Activated T-helper 1 cell treated with Interleukin-2 at 50 U/mL for 16 hours (primary cell): ENCODE measurements at places on chromosomes 1 and 21.

DNA sequence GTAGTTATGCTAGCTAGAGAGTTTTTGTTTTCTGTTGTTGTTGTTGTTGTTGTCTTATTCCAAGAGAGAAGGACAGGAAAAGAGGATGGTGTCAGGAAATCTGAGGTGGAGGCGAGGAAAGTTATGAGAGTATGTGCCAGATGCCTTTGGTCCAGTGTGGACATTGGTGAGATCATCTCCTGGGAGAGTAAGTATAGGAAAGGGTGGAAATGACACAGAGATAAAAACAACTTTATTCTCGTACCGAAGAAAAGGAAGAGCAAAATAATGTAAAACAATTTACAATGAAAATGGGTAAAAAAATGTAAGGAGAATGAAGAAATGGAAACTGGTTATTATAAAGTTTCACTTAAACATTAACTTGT lies 97.4 kb upstream of the ADGRL2 start:
- DNase-seq: no peak

DNA sequence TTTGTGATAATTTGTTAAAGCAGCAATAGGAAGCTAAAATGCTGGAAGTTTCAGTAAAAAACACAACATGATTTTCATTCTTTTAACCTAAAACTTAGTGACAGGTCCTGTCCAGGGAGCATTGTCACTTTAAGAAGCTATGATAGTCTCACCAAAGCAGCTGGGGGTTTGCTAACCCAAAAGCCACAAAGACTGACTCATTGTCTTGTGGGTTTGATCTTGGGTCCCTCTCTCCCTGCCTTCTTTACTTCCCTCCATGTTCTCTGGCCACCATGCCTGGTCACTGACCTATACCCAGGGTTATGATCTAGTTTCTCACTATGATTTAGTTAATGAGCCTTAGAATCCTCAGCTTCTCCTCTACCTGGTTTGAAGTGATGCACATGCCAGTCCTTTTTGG lies 213.5 kb upstream of the PTGFR start:
- DNase-seq: no peak

- DNase-seq: no peak
Observed at GRCh38 chr1:1290238-1290731, 10.0 kb downstream of the SCNN1D start.

DNA sequence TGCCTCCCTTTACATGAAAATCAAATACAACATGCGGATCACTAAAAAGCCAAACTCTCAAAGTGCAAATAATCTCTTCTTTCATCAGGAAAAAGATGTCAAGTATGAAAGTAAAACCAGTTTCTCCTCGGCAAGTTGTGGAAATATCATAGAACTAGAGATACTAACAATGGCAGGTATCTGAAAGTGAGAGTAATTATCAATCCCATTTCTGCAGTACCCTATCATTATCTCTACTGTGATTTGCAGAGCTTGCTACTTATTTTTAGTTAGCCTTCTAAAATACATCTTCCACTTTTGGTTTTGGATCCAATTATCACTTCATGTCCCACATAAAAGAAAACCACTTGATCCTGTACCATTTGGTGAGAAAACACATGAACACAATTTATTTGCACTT lies 3.0 kb downstream of the TP53BP2 start:
- DNase-seq: no peak

DNA sequence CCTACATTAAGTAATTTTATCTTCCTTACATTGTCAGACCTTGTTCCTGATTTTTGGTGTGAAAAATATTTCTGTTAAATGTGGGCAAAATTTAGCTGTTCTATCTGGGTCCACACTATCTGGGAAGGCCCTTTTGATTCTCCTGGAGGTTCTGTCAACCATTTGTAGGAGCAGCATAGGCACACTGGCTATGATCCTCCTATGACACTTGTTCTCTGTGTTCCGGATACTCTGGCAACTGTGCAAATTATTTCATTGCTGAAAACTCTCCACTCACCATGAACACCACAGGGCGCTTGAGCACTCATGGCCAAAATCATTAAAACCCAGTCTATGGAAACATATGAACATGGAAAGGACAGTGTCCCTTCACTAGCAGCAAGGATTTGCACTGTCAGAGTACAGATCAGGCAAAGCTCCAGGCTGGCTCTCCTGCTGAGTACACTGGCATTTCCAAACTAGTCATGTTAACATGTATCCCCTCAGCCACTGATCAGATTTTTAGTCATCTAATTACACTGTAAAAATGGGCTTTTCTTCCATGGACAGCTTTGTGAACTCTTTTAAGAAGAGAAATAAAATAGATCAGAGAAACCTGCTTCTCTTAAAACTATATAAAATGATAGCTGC lies 43.9 kb upstream of the SGIP1 start:
- no peak for DNase-seq

DNA sequence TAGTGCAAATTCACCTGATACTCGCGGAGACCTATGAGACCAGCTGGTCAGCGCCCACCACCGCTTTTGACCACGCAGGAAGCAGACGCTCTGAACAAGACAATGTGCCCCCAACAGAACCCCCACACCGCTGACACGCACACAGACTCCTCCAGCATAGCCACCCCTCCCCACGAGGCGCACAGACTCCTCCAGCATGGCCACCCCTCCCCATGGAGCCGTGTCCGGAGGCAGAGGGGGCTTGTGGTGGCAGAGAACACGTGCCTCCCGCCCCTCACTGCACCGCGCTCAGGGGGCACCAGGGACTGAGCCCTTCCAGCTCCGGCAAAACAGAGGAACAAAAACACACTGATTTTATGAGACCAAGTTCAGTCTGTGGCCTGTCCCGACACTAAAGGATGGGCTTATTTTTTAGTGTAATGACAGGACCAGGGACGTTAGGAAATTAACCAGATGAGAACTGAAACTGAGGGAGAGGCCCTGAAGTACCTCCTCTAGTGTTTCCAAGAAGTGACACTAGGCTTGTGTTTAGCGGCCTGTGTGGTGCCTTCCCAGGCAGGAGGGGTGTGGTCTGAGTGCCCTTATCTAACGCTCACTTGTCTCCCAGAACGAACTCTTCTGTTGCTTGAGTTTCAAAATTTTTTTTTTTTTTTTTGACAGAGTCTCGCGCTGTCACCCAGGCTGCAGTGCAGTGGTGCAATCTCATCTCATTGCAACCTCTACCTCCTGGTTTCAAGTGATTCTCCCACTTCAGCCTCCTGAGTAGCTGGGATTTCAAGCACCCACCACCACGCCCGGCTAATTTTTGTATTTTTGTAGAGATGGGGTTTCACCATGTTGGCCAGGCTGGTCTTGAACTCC lies 10.0 kb upstream of the AGPAT3 start:
- no peak for DNase-seq

DNA sequence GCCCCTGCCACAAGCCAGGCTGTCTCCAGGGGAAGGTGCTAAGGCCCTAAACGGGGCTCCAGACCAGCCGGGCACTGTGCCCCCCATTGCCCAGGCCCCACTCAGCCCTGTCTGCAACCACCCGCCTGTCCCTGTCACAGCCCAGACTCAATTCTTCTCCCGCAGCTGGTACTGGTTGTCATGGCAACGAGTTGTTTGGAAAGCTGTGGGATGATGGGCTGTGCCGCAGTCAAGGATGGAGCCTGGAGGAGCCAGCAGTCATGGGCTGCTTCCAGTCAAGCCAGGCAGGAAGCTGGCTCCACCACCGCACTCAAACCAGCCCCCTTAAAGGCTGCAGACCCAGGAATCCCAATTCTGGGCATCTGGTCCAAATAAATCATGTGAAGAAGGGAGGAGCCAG lies 4.2 kb downstream of the SPOCD1 start:
- no peak for DNase-seq

- no peak for DNase-seq
Observed at GRCh38 chr1:53465023-53465957, 6.1 kb downstream of the DMRTB1 start.

DNA sequence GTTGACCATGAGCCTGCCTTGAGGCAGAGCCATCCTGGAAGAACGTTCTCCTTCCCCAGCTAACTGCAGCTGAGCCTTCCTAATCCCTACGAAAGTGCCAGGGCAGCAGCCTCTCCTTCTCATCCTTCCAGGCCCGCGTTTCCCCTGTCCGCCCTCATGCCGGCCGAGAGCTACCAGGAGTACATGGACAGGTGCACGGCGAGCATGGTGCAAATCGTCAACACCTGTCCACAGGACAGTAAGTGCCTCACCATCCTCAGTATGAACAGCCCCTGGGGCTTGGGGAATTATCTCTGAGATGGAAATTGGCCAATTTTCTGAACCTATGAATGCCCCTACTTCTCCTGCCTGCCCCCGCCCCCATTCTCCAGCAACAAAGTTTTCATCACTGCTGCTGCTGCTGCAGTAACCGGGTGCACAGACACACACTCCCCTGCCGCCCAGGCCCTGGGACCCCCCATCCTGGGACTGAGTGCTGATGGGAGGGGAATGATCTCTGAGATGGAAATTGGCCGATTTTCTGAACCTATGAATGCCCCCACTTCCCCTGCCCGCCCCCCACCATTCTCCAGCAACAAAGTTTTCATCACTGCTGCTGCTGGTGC lies 39.6 kb downstream of the UBASH3A start:
- DNase-seq: no peak

DNA sequence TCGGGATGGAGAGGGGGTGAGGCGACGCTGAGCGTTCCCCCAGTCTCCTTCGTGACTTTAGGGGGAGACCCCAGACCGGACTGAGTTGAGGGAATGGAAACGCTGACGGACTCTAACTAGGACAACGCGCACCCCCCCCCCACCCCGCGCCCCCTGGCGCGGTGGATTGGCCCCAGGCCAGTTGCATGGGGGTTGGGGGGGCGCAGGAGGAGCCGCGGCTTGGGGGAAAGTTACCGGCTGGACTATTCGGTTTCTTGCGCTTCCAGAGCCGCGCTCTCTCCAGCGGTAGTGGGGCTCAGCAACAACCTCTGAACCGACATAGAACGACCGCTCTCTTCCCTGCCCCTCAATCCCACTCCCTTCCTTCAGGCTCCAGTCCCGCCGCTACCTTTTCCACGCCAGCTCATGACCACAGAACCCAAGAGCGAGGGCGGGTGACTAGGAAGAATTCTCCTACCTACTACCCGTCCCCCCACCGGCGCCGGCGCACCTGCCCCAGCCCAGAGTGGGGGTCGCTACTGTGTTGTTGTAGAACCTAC lies 694 bp downstream of the ZBTB7B start:
- no peak for DNase-seq

DNA sequence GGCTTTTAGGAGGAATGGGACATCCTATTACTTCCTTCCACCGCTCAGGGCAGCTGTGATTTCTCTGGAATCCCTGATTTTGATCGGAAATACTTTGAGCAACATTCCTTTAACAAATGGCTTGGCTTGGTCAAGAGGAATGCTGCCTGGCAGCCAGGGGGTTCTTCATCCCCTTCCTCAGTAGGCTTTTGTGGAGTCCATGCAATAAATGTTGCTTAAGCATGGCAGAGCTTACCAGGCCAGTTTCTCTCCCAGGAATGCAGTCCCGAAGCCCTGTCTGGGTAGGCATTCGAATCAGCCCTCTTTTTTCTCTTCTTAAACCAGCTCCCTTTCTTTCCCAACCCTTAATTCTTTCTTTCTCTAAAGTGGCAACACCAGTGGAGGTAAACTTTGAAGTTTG lies 177.1 kb upstream of the KIAA0040 start:
- DNase-seq: no peak

DNA sequence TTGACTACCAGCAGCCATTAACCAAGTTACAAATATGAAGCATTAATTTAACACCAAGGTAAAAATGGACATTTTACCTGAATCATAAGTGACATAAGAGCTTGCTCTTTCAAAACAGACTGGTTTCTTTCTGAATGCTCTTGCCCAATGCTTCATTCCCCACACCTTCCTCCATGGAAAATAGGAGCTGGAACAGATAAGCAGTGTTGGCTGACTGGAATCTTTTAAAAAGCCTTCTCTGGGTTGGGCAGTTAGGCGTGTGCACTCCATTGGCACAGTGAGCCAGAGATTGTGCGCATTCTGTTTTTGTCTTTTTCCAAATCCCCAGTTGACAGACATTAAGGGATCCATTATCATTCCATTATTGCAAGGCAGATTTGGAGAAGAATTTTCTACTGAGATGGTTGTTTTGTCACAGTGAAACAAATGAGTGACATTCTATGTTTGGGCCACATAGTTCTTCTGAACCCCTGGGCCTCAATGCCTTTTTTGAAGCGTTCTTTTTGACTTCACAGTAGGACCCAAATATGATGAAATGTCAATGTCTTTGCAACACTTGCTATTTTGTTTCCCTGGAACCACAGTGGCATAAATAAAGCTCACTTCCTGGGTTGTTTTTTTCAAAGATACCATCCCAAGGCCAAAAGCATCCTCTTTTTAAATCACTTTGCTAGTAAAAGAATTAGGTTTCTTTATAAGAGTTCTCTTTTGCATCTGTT lies 32.3 kb downstream of the LRRC8B start:
- no peak for DNase-seq

DNA sequence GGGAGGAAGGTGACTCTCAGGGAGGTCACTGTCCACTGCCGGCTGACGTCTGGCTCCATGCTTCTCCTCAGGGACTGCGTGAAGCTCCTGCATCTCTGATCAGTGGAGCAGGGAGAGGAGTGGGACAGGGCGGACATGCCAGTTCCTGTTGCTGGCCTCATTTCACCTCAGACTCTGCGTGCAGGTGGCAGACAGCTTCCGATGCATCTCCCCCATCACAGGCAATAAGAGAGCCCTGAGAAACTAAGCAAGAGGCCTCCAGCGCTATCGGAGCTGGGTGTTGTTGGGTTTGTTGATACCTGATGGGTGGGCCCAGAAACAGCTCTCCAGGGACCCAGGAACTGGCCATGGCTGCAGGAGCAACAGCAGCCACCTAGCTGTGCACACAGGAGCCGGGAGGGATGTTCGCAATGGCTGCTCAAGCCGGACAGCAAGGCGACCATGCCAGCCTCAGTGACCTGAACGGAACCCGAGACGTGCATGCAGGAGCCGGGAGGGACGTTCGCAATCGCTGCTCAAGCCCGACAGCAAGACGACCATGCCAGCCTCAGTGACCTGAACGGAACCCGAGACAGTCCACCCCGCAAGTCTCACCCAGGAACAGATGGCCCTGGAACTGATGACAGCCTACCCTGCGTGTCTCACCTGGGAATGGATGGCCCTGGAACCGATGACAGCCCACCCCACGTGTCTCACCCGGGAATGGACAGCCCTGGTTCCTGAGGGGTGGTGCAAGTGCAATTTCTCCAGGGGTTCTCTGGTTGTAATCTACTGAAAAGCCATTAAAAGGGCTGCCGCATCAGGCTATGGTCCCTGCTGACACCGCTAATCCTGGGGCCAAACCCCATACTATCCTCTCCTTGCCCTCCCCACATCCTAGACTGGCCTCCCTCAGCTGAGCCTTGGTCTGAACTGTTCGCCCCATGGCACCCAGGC lies 14.2 kb upstream of the PCBP3 start:
- no peak for DNase-seq
